MCF 10A (cell line): ENCODE measurements at places on chromosomes 1 and 21.

DNA sequence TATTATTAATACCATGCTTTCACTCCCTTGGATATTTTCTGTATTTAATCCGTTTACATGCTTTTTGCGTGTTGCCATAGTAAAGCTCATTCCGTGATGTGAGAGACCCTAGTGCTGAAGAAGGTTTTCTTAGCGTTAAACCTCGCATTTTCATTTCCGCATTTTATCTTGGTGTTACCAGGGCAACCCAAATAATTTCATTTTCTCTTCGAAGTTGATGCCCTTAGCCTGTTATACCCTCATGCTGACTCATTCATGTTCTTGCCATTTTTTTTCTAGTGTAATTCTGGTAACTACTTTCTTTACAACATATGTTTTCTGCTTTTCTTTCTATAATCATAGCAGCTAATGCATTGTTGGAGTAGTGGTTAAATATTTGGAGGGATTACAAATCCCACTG lies 37.2 kb downstream of the LRRC8C start:
- no peak for DNase-seq

- DNase-seq = no peak
Observed at GRCh38 chr1:14392859-14393365, 205.6 kb upstream of the KAZN start.

- DNase-seq = no peak
Observed at GRCh38 chr1:16293538-16293937, 56.6 kb upstream of the CPLANE2 start.

GRCh38 chr1:1908506-1908791 lies 6.6 kb upstream of the CALML6 start:
- no peak for DNase-seq

DNA sequence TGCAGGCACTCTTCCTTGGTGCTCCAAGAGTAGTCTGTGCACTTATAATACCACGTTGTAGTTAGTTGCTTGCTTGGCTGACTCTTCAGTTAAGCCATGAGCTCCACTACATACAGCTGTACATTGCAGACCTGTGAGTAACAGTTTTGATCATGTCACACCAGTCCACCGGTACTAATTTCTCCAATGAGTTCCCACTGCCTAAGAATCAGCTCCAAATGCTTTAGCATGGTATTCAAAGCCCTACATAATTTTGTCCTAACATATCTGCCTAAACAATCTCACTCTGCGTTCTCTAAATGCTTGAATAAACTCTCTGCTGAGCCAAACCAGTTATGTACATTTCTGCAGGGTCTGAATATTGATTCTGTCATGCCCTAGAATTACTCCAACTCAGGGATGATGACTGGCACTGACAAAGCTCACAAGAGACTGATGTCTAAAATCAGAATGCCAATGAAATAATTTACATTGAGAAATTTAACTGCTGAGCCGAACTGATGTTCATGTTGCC lies 200.7 kb downstream of the LHX8 start:
- DNase-seq = no peak

- no peak for DNase-seq
Observed at GRCh38 chr1:25782608-25783201, 17.3 kb upstream of the SELENON start.

- DNase-seq = no peak
Observed at GRCh38 chr21:46626536-46626935, 8.9 kb upstream of the PRMT2 start.

GRCh38 chr1:235297579-235297978 lies 30.4 kb downstream of the ARID4B start:
- DNase-seq = no peak

DNA sequence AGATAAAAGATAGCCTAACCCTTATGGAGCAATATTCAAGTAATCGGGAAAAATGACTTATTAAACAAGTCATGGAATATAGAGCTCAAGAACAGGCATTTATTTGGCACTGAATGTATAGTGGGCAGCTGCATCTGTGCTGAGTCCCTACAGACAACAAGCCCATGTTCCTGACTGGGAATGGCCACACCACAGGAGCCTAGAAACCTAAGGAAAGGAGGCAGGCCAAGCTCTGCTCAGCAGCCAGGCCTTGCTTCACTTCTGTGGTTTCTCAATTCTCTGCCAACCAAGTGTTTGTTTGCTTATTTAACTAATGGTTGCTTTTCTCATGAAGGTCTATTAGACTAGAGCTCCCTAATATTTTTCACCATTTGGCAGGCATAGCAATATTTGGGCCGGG lies 21.5 kb downstream of the AK2 start:
- DNase-seq = no peak

DNA sequence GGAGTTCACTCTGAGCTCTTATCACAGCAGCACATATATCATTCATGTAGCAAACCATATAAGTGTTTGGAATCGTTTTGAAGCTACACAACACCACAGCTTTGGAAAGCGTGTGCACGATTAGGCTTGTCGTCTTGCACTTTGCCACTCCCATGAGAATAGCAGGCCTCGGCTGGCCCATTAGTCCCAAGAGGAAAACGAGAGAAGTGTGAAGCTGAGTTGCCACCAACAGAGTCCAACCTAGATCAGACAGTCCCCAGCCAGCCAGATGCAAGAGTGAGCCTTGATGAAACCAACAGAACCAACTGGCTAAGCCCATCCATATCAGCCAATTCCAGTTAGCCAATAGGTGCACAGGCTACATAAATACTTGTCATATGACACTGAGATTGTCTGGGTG lies 238.4 kb downstream of the C1orf94 start:
- DNase-seq = no peak

DNA sequence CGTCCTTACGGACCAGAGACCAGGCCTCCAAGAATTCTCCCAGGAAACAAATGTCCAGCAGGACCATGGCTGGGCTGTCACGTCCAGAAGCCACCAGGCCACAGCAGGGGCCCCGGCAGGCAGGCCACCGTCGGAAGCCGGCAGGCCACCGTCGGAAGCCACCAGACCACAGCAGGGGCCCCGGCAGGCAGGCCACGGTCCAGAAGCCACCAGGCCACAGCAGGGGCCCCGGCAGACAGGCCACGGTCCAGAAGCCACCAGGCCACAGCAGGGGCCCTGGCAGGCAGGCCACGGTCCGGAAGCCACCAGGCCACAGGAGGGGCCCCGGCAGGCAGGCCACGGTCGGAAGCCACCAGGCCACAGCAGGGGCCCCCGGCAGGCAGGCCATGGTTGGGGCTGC lies 67.0 kb upstream of the PDE9A start:
- no peak for DNase-seq

DNA sequence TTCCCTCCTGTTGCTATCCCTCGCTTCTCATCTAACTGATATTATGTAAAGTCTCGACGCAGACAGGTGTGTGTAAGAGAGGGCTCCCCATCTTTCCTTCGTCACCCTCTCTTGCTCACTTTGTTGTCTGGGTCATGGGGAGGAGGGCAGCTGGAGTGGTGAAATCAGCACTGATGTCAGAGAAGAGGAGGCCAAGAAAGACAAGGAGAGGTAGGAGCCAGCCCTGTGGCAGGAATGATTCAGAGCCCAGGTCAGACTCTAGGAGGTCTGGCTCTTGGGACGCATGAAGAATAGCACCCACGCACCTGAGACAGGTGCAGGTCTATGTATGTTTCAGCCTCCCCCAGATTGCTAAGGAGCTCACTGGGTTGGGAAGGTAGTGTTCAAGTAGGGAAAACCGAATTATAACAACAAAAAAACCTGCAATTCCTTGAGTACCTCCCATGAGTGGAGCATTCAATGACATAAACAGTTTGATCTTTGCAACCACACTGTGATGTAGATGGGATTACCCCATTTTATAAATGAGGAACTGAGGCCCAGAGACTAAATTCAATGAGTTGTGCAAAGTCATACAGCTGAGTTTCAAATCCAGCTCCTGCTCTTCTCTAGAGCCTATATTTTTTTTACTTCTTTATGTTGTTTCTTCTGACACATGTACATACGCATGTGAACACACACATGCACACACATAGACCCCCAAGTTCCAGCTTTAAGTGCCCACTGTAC lies 10.4 kb downstream of the NUAK2 start:
- no peak for DNase-seq

GRCh38 chr1:48207131-48207530 lies 15.4 kb upstream of the SLC5A9 start:
- DNase-seq = no peak

GRCh38 chr1:183588827-183589226 lies 1.4 kb downstream of the NCF2 start:
- no peak for DNase-seq

GRCh38 chr1:230976825-230977747 lies 1.6 kb downstream of the TTC13 start:
- DNase-seq = no peak

- no peak for DNase-seq
Observed at GRCh38 chr1:221998186-221998612, 256.3 kb upstream of the DUSP10 start.

DNA sequence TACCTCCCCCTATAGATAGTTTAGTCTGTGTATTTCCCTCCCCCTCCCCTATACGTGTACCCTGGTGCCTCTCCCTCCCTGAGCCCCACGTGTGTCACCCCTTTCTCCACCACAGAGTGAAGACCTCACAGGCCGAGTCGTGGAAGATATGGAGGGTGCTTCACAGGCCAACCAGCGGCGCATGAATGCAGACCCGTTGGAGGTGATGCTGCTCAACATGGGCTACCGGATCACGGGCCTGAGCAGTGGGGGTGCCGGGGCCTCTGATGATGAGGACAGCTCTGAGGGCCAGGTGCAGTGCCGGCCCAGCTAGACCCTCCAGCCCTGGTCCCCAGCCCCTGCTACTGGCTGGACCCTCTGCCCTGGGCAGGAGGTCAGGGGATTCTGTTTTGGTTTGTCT lies 15.9 kb upstream of the TMEM222 start:
- no peak for DNase-seq

DNA sequence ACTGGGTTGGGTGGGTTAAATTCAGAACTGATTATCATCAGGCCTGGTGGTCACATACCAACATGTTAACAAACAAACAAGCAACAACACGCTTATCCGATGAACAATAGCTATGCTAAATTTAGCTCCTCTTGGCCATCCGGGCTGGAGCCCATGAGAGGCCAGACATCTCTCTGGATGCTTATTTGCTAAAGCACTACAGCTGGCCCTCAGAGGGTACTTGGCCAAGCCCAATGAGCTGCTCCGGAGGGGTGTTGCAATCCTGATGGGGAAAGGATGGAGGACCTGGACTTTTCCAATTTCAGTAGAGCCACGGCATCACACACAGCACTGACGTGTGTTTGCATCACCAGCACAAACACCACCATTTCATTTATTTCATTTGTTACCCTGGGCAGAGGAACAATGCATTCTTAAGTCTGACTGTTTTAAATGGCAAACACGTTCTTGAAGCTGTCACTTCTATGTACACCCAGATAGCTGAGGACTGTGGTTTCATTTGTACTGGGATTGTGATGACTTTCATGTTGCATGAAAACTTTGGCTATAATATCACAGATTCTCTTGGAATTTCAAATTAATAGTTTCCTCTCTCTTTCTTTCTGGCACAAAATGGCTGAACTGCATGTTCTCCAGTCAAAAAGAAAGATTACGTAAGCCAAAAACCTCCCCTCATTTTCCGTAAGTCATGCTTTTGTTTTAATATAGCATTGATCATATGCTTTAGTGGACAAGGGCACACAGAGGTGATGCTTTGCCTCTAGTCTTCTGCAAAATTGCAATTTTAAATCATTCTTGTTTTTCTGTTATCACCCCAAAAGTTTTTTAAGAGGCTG lies 359.8 kb upstream of the KAZN start:
- DNase-seq = no peak

DNA sequence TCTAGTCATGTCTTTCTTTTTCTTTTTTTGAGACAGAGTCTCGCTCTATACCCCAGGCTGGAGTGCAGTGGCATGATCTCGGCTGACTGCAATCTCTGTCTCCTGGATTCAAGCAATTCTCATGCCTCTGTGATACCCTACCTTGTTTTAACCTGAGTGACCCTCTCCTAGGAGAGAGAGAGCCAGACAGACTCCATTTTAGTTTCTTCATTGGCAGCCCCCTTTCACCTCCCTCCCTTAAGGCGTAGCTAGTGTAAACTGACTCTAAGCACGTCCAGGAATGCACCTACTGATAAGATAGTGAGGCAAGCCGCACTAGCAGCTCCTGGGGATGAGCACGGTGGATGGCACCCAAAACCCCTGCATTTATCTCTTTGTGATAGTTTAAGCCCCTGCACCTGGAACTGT lies 5.2 kb upstream of the PKNOX1 start:
- DNase-seq = no peak

DNA sequence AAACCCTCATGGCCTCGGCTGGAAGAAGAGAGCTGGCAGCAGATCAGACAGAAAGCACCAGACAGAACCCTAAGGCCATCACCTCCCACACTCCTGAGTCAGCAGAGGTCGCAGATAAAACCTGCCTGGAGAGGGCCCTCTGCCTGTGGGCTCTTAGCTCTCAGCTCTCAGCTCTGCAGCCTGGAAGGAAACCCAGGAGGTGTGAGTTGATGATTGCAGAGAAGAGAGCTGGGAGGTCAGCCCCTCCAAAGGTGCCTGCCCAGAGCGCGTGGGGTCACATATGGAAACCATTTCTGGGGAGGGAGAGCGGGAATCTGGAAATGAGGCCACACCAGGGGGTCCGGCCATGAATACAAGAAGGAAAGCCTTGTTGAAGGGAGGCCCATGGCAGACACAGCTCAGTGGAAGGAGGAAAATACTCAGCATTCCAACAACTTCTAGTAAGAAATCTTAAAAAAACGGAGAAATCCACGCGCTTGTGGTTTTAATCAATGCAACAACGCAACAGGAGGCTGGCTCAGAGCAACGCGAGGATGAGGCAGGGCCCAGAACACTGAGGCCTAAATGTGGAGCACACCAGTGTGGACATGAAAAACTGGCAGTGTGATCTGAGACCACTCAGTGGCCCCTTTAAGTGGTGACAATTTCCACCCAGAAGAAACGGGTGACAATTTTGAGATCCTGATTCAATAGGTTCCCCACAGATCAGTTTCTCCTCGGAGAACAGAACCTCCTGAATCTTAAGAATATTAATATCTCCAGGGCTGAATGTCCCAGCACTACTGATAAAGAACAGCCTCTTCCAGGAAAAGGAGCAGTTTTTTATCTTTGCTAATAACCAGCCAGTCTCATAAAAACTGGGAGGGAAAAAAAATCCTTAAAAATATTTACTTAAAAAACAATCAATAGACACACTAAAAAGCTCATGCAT lies 45.7 kb downstream of the PSMG1 start:
- DNase-seq = peak; percentile 84

DNA sequence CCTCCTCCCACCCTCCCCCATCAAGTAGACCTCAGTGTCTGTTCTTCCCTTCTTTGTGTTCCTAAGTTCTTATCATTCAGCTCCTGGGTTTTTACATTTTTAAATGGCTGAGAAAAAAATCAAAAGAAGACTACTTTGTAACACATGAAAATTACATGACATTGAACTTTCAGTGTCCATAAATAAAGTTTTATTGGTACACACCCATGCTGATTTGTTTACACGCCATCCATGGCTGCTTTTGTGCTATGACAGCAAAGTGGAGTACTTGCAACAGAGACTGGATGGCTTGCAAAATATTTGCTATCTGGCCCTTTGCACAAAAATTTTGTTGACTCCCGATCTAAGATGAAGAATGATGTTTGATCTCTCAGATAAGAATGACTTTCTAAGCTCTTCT lies 171.4 kb downstream of the PRDM2 start:
- no peak for DNase-seq
